Caco-2 (cell line): ENCODE measurements at places on chromosomes 1 and 21.
A peak's percentile ranks its signal among the peaks of the same experiment; 100 is the strongest.

- H3K27ac ChIP-seq, result no peak overlapping the region
- H3K36me3 ChIP-seq, result no peaks in the 10 kb centered on the region
- H3K4me1 ChIP-seq, result no peaks in the 10 kb centered on the region
- DNase-seq, result no peak
- H3K4me3 ChIP-seq, result no peak overlapping the region
These were observed 829 bp downstream of the KCNE1 start for GRCh38 chr21:34511181-34511580.

GRCh38 chr1:194353121-194353520 is 1166.7 kb upstream of the B3GALT2 start:
- H3K36me3 ChIP-seq, result no peaks in the 10 kb centered on the region
- DNase-seq, result no peak
- H3K27ac ChIP-seq, result no peak overlapping the region

DNA sequence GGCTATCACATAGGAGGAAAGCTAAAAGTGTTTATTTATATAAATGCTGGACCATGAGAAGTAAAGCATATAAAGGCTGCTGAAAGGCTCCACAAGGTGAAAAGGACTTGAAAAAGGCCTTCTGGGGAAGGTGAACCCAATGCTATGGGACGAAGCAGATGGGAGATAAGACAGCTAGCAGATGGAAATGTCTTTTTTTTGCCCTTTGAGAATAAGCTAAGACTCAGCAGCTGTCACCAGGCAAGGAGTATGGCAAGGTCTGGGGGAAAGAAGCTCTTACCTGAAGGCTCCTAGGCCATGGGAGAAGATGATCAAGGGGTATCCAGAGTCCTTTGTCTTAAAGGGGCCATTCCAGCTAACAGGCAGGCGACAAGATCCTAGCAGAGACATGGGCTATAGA is 9.9 kb downstream of the PAFAH2 start:
- no peak for DNase-seq
- no peak overlapping the region for H3K4me3 ChIP-seq
- no peak overlapping the region for H3K27ac ChIP-seq
- H3K27me3 ChIP-seq, result no peaks in the 10 kb centered on the region
- H3K4me1 ChIP-seq, result peaks cover 9% of the 10 kb centered on the region; the same call in 1 of the 2 replicates

DNA sequence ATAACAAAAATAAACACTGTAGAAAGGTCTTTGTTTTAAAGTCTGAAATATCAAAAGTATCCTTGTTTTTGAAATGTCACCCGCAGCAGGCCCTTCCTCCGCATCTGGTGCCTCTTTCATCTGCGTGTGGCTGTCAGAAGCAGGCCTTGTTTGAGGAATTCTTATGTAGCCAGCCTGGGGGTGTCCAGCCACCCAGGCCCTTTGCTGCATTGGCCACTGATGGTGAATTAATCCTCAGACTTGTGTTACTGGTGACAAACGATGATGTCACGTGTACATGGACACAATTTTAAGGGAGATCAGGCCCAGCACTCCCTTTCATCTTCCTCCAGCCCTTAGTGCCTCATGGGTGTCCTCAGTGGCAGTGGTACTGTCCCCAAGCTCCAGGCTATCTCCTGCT is 208.0 kb upstream of the GALNT2 start:
- H3K4me1 ChIP-seq, result no peaks in the 10 kb centered on the region
- H3K27me3 ChIP-seq, result no peaks in the 10 kb centered on the region
- H3K36me3 ChIP-seq, result no peaks in the 10 kb centered on the region
- H3K27ac ChIP-seq, result no peak overlapping the region
- H3K4me3 ChIP-seq, result no peak overlapping the region

GRCh38 chr1:232938926-232939325 is 11.5 kb upstream of the NTPCR start:
- H3K4me3 ChIP-seq, result no peak overlapping the region
- no peaks in the 10 kb centered on the region for H3K27me3 ChIP-seq
- no peaks in the 10 kb centered on the region for H3K4me1 ChIP-seq
- no peaks in the 10 kb centered on the region for H3K36me3 ChIP-seq

- no peaks in the 10 kb centered on the region for H3K27me3 ChIP-seq
- no peak overlapping the region for H3K27ac ChIP-seq
- H3K4me3 ChIP-seq, result no peak overlapping the region
These were observed 34.5 kb downstream of the MAN1C1 start for GRCh38 chr1:25651036-25651640.

DNA sequence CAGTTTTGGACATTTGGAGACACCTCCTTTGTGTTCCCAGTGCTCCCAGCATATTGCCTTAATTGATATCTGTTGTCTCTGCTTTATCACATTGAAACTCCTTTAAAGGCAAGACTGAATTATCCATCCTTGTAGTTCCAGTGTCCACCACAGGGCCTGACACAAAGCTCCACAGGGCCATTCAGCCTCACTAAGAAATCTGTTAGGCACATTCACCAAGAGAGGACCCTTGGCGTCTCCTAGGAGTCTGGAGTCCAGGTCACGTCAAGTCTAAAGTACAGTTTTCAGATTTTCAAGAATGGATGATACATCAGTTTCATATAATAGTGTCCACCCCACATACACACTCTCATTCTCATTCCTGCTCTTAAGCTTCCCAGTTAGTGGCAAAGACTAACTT is 4.8 kb downstream of the ACP6 start:
- peaks cover 7% of the 10 kb centered on the region; the same call in 1 of the 2 replicates for H3K4me1 ChIP-seq
- no peak overlapping the region for H3K4me3 ChIP-seq
- H3K36me3 ChIP-seq, result no peaks in the 10 kb centered on the region
- H3K27me3 ChIP-seq, result no peaks in the 10 kb centered on the region
- no peak overlapping the region for H3K27ac ChIP-seq
- no peak for DNase-seq

- H3K4me1 ChIP-seq, result 0 out of 2 replicates have a peak, but pooled peaks cover 3% of the 10 kb centered on the region
- no peak overlapping the region for H3K27ac ChIP-seq
- H3K4me3 ChIP-seq, result no peak overlapping the region
- H3K36me3 ChIP-seq, result no peaks in the 10 kb centered on the region
- H3K27me3 ChIP-seq, result no peaks in the 10 kb centered on the region
These were observed 8.0 kb downstream of the NR5A2 start for GRCh38 chr1:200035397-200035955.

DNA sequence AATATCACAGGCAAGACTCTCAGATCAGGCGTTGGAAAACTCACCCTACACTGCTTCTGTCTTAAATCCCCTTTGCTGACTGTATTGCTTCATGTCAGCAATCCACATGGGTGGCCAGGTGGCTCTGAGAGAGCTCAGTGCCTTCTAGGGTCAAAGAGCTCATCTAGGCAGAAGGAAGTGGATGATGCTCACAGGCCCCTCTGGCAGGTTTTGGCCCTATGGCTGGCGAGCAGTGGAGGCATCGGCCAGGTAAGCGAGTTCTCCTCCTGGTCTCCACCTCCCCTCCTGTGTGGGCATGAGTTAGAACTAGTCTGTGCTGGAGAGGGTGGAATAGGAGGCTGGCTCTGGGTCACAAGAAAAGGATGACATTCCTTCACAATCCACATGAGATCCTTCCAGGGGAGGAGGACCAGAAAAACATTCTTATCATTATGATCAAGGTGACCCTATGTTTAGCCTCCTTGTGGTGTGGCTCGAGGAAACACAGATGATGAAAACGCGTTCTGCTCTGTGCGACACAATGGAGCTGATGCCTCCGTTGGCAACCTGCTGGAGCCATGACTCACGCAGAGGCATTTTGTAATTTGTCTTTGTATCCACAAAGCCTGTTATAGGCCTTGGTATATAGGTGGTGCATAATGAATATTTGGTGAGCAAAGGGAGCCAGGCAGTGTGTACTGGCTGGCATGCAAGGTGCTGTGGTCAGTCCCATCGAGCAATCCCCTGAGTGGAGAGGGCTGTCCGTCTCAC is 264.6 kb upstream of the RAB4A start:
- no peaks in the 10 kb centered on the region for H3K27me3 ChIP-seq
- no peaks in the 10 kb centered on the region for H3K4me1 ChIP-seq
- no peak overlapping the region for H3K4me3 ChIP-seq
- H3K36me3 ChIP-seq, result no peaks in the 10 kb centered on the region
- H3K27ac ChIP-seq, result no peak overlapping the region

- H3K36me3 ChIP-seq, result peaks cover 4% of the 10 kb centered on the region
- peak overlapping the region; percentile 88 for H3K27ac ChIP-seq
- H3K27me3 ChIP-seq, result no peaks in the 10 kb centered on the region
These were observed 9.8 kb upstream of the RAB42 start for GRCh38 chr1:28582248-28582615.

GRCh38 chr1:174060090-174060489 is 37.9 kb upstream of the RC3H1 start:
- no peaks in the 10 kb centered on the region for H3K36me3 ChIP-seq
- no peak overlapping the region for H3K4me3 ChIP-seq
- no peaks in the 10 kb centered on the region; the same call in 1 of the 2 replicates for H3K4me1 ChIP-seq
- no peak for DNase-seq

DNA sequence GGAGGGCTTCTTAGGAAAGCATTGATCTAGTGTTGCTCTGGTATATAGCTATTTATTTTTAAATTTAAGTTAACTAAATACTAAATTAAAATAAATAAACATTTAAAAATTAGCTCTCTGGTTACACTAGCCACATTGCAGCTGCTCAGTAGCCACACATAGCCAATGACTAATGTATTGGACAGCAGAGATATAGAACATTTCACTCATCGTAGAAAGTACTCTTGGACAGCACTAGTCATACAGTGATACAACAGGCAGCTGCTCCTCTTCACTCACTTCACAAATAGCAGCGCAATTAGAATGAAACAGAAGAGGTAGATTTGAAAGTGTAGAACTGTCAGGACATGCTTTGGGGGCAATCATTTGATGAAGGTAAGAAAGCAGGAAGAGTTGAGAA is 245.4 kb downstream of the PBX1 start:
- no peak overlapping the region for H3K27ac ChIP-seq
- H3K36me3 ChIP-seq, result peaks cover 6% of the 10 kb centered on the region
- H3K4me1 ChIP-seq, result peaks cover 24% of the 10 kb centered on the region

DNA sequence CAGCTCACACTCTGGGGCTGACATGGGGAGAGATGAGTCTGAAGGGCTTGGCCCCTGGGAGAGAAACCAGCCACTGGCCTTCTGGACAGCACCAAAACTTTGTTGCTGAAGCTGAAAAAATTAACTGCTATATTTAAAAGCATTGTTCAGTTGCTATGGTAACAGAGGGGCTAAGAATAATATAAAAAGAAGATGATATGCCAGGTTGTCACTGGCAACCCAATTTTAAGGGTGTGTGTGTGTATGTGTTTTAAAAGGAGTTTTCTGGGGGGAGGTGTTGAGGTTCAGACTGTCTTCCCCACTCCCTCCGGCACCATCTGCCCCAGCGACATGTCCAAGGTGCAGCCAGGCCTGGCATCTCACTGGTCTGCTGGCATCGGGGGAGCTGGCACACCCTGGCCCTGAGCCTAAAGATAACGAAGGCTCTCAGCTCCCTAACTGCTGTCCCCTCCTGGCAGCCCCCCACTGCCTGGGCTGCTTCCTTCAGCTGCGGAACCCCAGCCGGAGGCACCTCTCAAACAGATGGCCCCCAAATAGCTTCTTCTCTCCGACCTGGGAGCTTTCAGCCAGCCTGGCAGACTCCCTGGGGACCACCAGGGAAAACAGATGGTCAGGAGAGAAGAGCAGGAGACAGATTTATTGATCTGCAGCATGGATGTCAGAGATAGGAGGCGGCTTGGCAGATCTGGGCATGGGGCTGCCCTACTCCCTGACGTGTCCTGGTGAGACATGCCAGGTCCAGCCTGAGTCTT is 203.9 kb downstream of the HIVEP3 start:
- H3K27ac ChIP-seq, result no peak overlapping the region
- H3K4me1 ChIP-seq, result no peaks in the 10 kb centered on the region
- H3K27me3 ChIP-seq, result no peaks in the 10 kb centered on the region
- no peak overlapping the region for H3K4me3 ChIP-seq
- H3K36me3 ChIP-seq, result no peaks in the 10 kb centered on the region

DNA sequence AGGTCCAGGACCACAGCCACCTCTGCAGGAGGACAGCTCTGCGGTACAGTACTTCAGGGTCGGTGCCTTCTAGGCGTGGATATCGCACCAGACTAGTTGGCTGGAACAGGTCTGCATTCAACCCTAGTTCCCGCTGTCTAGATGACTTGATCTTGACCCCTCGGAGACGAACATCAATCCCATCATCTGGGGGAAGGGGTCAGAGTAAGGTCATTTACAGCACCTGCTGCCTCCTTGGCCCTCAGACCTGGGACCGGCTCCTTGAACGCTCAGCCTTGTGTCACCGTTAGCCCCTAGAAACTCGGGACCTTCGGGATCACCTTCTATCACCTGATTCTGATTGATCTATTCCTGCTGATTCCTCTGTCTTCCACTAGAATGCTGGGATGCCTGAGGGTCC is 2.6 kb downstream of the HECTD3 start:
- DNase-seq, result no peak
- H3K4me3 ChIP-seq, result no peak overlapping the region
- H3K27ac ChIP-seq, result no peak overlapping the region
- no peaks in the 10 kb centered on the region for H3K27me3 ChIP-seq

DNA sequence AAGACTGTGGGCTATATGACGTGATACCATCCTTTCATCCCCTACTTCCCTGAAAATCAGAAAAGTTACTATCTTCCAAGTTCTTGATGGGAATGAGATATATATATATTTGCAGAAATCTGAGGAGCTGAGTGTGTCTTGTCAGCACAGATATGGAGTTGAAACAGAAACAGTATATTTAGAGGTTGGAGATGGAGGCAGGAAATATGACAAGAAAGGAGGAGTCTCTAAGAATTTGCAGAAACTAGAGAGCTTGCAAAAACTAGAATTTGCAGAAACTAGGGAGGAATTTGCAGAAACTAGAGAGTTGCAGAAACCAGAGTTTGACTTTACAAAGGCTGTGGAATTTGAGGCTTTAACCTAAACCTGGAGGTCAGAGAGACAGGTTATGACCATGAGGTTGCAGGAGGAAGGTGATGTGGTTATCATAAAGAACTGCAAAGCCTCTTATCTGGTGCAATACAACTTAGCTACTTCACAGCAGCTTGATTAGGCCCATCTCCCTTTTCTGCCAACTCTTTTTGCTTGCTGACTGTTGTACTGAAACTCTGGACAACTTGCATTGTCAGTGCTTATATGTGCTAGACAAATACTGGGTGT is 22.3 kb downstream of the XCL2 start:
- no peak overlapping the region for H3K27ac ChIP-seq
- H3K4me3 ChIP-seq, result no peak overlapping the region
- DNase-seq, result no peak
- no peaks in the 10 kb centered on the region for H3K27me3 ChIP-seq
- H3K36me3 ChIP-seq, result no peaks in the 10 kb centered on the region

DNA sequence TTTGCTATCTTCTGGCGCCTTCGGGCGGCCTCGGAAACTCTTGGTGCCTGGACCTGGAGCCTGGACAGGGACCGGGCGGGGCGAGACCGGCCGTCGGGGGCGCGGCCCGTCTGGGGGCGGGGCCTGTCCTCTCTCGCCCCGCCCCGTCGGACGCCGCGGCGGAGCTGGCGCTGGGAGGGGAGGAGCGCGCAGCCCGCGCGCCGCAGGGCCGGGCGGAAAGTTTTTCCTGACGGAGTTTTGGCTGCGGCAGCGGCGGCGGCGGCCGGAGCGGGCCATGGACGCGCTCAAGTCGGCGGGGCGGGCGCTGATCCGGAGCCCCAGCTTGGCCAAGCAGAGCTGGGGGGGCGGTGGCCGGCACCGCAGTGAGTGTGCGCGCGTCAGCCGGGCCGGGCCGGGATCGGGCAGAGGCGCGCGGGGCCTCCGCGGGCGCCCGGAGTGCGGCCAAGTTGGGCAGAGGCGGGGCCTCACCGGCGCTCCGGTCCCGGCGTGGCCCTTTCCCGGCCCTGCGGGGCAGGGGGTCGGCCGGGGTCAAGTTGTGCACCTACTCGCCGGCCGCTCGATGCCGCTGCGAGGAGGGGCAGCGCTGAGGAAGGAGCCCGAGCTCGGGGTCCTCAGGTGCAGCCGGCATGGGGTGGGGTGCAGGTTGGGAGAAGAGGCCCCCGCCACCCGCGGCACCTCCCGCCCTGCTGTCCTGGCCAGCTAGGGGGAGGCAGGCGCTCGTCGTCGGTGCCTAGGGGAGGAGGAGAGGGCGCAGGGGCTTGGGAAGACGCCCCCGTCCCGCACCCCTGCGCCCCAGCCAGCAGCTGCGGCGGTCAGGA is at the start of gene LDLRAP1:
Gene LDLRAP1, plus strand, starts transcription at position 182 of the 818 bp plus-strand sequence. Its CDS starts 93 bp downstream, at position 275.
- no peaks in the 10 kb centered on the region; the same call in 1 of the 2 replicates for H3K36me3 ChIP-seq
- no peaks in the 10 kb centered on the region for H3K27me3 ChIP-seq
- H3K27ac ChIP-seq, result peak within 1 kb of the TSS; percentile 48
- H3K4me1 ChIP-seq, result peaks cover 2% of the 10 kb centered on the region
